Activated CD4-positive, alpha-beta T cell treated with anti-CD3 and anti-CD28 coated beads, Interleukin-2, amount 10 ng/mL, durations not matched to agents 24 days and 14 days (primary cell): ENCODE measurements at places on chromosomes 4 and X. TPM values are rescaled to one million over a fixed set of nuclear protein-coding genes. Genes with fewer than 3 reads are reported as not detected.

TKTL2 gene
- total RNA-seq, result not detected in 2 replicates

GRCh38 chr4:1797861-1798579 is 4.9 kb downstream of the FGFR3 start:
- H3K27me3 ChIP-seq, result peaks cover 11% of the 10 kb centered on the region
- no peak overlapping the region for H3K27ac ChIP-seq
- no peaks in the 10 kb centered on the region for H3K36me3 ChIP-seq
- no peaks in the 10 kb centered on the region for H3K4me1 ChIP-seq
- DNase-seq, result no peak

DNA sequence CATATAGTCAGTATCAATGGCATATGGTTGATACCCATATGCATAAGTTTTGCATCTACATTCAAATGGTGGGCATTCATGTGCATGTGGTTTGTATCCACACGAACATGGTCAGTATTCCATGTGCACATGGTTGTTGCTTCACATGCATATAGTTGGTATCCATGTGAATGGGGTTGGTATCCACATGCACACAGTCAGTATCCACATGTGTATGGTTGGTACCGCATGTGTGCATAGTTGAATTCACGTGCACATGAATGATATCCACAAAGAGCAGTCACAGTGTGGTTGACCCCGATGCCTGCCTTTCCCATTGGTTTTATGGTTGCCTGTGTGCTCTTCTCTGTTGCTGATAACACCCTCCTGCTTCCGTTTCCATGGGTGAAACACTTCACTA is 427.9 kb downstream of the STIM2 start:
- H3K36me3 ChIP-seq, result no peaks in the 10 kb centered on the region
- no peaks in the 10 kb centered on the region for H3K4me1 ChIP-seq
- no peak for DNase-seq
- no peak overlapping the region for H3K4me3 ChIP-seq
- no peaks in the 10 kb centered on the region for H3K27me3 ChIP-seq

CT45A3 gene
- not detected in 2 replicates for total RNA-seq

CLDN34 gene
- not detected in 2 replicates for total RNA-seq

DNA sequence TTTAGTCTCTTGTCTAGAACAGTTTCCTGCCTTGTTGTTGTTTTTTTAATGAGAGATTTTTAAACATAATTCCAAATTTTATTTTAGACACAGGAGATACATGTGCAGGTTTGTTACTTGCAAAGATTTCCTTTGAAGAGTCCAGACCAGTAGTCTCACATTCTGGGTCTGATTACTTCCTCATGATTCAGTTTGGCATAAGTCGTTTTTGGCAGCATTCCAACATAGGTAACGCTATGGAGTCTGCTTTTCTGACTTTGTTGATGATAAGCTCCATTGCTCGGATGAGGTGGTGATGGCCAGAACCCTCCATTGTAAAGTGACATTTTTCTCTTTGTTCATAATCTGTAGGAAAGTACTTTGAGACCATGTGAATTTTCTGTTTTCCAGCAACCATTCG is 74.7 kb downstream of the CLCN4 start:
- H3K27me3 ChIP-seq, result no peaks in the 10 kb centered on the region
- no peak overlapping the region for H3K4me3 ChIP-seq
- no peaks in the 10 kb centered on the region for H3K36me3 ChIP-seq
- no peak overlapping the region for H3K27ac ChIP-seq
- no peak for DNase-seq

DNA sequence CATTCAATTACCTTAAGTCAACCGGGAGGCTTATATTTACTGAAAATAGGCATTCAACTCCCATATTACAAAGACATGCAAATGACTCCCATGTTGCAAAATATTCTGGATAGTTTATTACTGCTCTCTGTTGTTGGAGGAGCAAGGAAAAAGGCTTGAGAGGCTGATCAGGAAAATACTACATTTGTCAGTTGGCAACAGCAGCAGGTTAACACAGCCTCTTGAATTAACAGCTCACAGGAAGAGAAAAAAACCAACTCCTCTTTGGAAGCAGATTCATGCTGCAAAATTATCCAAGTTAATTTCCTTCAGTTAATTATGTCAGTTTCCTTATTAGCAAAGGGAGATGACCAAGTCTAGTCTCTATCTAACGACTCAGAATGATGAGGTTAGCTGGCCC is 238.9 kb downstream of the MAML3 start:
- DNase-seq, result no peak
- H3K4me3 ChIP-seq, result no peak overlapping the region
- peaks cover 34% of the 10 kb centered on the region for H3K27me3 ChIP-seq
- H3K27ac ChIP-seq, result no peak overlapping the region
- no peaks in the 10 kb centered on the region for H3K36me3 ChIP-seq

DNA sequence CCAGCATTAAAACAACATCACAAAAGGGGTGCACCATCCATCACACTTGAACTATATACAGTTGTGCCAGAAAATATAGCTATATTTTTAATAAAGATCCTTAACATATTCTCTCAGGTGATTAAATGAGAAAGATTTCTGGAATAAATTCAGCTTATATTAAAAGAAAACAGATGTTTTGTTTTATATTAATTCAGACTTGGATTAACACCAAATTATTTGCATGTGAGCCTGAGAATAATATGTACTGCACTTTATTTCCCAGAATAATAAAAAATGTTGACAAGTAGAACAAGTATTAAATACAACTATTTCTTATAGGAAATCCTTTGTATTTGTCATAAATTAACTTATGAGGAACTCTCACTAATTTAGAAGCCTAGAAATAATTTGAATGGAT is 1467.4 kb downstream of the RAPGEF2 start:
- no peak for DNase-seq
- no peaks in the 10 kb centered on the region for H3K4me1 ChIP-seq
- H3K36me3 ChIP-seq, result no peaks in the 10 kb centered on the region
- no peak overlapping the region for H3K27ac ChIP-seq
- no peak overlapping the region for H3K4me3 ChIP-seq

DNA sequence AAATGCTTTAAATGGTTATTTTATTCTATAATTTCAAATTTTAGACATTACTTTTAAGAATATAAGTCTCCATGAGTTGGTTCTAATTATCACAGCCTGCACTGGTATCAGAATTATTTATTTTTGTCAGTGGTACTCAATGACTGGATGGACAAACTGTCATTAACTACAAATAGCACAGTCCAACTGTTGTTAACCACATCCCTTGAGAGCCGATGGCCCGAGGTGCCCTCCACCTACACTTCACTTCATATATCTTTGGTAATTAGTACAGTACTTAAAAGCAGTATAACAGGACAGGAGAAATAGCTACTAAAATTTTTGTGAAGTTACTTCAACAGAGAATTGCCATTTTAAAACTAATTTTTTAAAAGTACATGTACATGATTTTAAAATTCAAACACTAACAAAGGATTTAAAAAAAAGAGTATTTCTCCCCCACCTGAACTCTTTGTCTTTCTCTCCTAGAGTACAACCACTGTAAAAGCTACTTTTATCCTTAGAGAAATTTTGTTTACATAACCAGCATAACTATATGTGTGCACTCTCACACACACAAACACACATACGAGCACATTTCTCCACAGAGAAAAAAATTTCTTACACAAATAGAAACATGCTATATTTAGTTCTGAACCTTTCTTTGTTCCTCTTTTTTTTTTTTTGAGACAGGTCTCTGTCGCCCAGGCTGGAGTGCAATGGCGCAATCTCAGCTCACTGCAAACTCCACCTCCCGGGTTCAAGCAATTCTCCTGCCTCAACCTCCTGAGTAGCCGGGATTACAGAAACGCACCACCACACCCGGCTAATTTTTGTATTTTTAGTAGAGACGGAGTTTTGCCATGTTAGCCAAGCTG is 6.5 kb downstream of the TIFA start:
- H3K36me3 ChIP-seq, result peaks cover 61% of the 10 kb centered on the region
- no peaks in the 10 kb centered on the region for H3K27me3 ChIP-seq
- peaks cover 60% of the 10 kb centered on the region for H3K4me1 ChIP-seq

- H3K4me3 ChIP-seq, result no peak overlapping the region
- no peaks in the 10 kb centered on the region for H3K4me1 ChIP-seq
- H3K36me3 ChIP-seq, result no peaks in the 10 kb centered on the region
- DNase-seq, result no peak
These were observed 456.9 kb downstream of the CCSER1 start for GRCh38 chr4:90584051-90584450.

GRCh38 chrX:119028733-119029330 is 44.0 kb upstream of the CT47C1 start:
- no peak for DNase-seq
- H3K27ac ChIP-seq, result no peak overlapping the region

ATP6AP1 gene
- 43.5 and 43.6 TPM in 2 replicates for total RNA-seq

GRCh38 chr4:153987291-153987690 is 198.4 kb upstream of the SFRP2 start:
- H3K27me3 ChIP-seq, result no peaks in the 10 kb centered on the region
- H3K4me1 ChIP-seq, result no peaks in the 10 kb centered on the region
- no peaks in the 10 kb centered on the region for H3K36me3 ChIP-seq
- H3K4me3 ChIP-seq, result no peak overlapping the region

DNA sequence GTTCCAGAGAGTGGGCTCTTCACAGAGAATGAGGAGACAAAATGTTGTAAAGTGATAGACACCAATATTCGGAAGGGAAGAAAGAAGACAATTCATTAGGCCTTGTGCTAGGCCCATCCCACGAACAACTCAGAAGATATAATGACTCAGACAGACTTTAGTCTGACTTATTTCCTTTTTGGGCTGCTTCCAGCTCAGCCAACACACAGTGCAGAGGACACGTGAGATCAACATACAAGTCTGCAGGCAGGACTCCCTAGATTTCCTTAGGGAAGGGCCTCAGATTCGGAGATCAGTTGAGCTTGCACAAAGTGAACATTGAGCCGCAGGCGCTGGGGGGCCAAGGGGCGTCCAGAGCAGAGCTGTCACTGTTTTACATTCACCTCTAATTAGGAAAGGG is 290.7 kb upstream of the TENM3 start:
- no peaks in the 10 kb centered on the region for H3K27me3 ChIP-seq
- no peaks in the 10 kb centered on the region for H3K4me1 ChIP-seq
- DNase-seq, result no peak
- H3K27ac ChIP-seq, result no peak overlapping the region

GRCh38 chr4:171721937-171722336 is 91.3 kb upstream of the GALNTL6 start:
- H3K36me3 ChIP-seq, result no peaks in the 10 kb centered on the region
- no peaks in the 10 kb centered on the region for H3K4me1 ChIP-seq
- H3K4me3 ChIP-seq, result no peak overlapping the region
- DNase-seq, result no peak

- no peaks in the 10 kb centered on the region for H3K4me1 ChIP-seq
- no peaks in the 10 kb centered on the region for H3K27me3 ChIP-seq
- H3K27ac ChIP-seq, result no peak overlapping the region
- H3K4me3 ChIP-seq, result no peak overlapping the region
- H3K36me3 ChIP-seq, result no peaks in the 10 kb centered on the region
- peak; percentile 66 for DNase-seq
These were observed 136.2 kb upstream of the BMPR1B start for GRCh38 chr4:94621491-94622080.

- no peaks in the 10 kb centered on the region for H3K36me3 ChIP-seq
- DNase-seq, result no peak
- peaks cover 49% of the 10 kb centered on the region for H3K27me3 ChIP-seq
- H3K27ac ChIP-seq, result no peak overlapping the region
- no peak overlapping the region for H3K4me3 ChIP-seq
These were observed 3.9 kb downstream of the KIT start for GRCh38 chr4:54661686-54662085.

DNA sequence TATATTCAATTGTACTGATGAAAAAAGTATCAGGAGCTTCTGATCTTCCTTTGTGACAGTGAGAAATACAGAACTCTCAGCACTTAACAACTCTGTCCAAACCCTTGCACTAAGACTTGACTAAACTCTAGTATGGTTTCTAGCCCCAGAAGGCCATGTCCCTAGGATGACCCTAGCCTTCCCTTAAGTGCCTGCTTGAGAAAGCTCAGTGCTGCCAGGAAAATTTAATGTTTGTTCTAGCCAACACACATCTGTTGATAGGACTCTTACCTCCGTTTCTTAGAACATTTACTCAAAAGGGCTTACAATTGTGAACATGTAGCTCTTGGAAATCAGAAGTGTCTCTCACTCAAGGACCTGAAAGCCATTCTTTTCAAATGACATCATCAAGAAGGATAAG is 1055.2 kb upstream of the FTHL17 start:
- no peak overlapping the region for H3K4me3 ChIP-seq
- no peak overlapping the region for H3K27ac ChIP-seq
- no peaks in the 10 kb centered on the region for H3K36me3 ChIP-seq
- no peaks in the 10 kb centered on the region for H3K27me3 ChIP-seq
- DNase-seq, result no peak

CACNA1F gene
- total RNA-seq, result 0.07 and 0.14 TPM in 2 replicates

DNA sequence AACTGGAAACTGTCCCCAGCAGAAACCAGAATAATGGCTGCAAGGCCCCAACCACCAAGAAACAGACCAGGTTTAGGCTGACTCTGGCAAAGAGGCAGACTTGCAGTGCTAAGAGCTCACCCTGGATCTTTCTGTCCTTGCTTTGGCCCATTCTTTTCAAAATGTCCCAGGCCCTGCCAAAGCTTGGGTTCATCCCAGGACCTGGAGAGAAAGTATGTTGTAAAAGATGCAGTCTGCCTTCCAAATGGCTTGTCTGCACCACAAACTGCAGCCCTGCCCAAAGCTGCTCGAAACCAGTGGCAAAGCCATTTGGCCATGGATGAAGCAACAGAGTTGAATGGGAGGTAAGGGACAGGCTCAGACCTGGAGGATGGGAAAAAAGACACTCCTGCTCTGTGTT is 38.0 kb upstream of the LNX1 start:
- DNase-seq, result no peak
- H3K4me3 ChIP-seq, result no peak overlapping the region

- H3K27ac ChIP-seq, result no peak overlapping the region
- DNase-seq, result no peak
- H3K27me3 ChIP-seq, result peaks cover 5% of the 10 kb centered on the region
These were observed 248.7 kb downstream of the MID1IP1 start for GRCh38 chrX:39049975-39050374.

PITX2 gene
- 0.09 TPM in 1 of 2 replicates, not detected in the other for total RNA-seq

DNA sequence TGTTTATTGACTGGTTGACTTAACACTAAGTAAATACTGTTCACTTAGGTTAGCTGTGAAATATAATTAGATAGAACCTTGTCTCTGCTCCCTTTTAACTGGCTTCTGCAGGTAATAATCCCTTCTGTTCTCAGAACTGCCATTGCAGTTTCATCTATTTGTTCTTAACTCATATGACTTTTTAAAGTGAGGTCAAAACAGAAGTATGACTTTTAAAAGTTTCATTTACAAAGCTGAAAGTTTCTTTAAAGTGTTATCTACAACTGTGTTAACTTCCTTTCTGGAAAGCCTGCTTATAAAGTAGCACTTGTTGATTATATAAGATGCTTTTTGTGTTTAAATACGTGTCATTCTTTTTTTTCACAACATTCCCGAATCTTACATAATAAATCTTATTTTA is 127.4 kb downstream of the TET2 start:
- no peak overlapping the region for H3K4me3 ChIP-seq
- H3K36me3 ChIP-seq, result peaks cover 73% of the 10 kb centered on the region
- H3K27ac ChIP-seq, result no peak overlapping the region
- peaks cover 41% of the 10 kb centered on the region for H3K4me1 ChIP-seq
- no peak for DNase-seq
- no peaks in the 10 kb centered on the region for H3K27me3 ChIP-seq

HPSE gene
- total RNA-seq, result 17.7 and 19.8 TPM in 2 replicates

GRCh38 chr4:169565606-169566005 is 46.8 kb downstream of the NEK1 start:
- H3K4me1 ChIP-seq, result peaks cover 6% of the 10 kb centered on the region
- no peak overlapping the region for H3K27ac ChIP-seq
- no peaks in the 10 kb centered on the region for H3K27me3 ChIP-seq
- no peak overlapping the region for H3K4me3 ChIP-seq
- no peak for DNase-seq

- no peak for DNase-seq
- H3K36me3 ChIP-seq, result no peaks in the 10 kb centered on the region
- H3K27me3 ChIP-seq, result peaks cover 48% of the 10 kb centered on the region
- H3K4me3 ChIP-seq, result no peak overlapping the region
These were observed 16.7 kb upstream of the EXOSC9 start for GRCh38 chr4:121784401-121784800.

STK26 gene
- 66.0 and 72.5 TPM in 2 replicates for total RNA-seq

CSAG2 gene
- not detected in 2 replicates for total RNA-seq

ATOH1 gene
- total RNA-seq, result not detected in 2 replicates
